Mesenchymal stem cell (in vitro differentiated cells and primary cell): ENCODE measurements at places on chromosomes 2 and 18.

DNA sequence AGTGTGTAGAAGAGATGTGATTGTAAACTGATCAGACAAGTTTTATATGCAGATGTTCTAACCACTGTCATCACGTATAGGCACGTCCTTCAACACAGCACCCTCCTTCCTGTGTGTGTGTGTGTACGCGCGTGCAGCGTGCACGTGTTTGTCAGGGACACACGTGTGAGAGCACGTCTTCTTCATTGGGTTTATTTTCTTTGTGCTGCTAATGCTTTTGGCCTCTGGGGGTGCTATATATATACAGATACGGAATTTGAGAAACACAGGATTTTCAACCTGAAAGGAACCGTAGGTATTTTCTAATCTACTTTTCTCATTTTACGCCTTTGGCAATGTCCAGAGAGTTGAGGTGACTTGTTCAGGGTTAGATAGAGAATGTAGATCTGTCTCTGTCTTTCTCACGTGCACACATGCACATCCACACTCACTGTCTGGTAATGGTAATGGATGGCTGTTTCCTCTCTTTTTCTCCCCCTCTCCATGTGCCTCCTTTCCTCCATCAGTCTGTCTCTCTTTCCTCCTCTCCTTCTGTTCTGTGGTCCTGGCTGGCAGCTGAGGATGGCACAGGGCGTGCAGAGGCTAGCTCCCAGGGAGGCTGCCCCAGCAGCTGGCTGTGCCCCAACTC lies 13.4 kb upstream of the CELF4 start:
- H3K27me3 ChIP-seq = peaks cover 8% of the 10 kb centered on the region
- H3K4me3 ChIP-seq = no peak overlapping the region
- DNase-seq = peak; percentile 8
- no peak overlapping the region for H3K27ac ChIP-seq
- H3K4me1 ChIP-seq = peaks cover 1% of the 10 kb centered on the region

DNA sequence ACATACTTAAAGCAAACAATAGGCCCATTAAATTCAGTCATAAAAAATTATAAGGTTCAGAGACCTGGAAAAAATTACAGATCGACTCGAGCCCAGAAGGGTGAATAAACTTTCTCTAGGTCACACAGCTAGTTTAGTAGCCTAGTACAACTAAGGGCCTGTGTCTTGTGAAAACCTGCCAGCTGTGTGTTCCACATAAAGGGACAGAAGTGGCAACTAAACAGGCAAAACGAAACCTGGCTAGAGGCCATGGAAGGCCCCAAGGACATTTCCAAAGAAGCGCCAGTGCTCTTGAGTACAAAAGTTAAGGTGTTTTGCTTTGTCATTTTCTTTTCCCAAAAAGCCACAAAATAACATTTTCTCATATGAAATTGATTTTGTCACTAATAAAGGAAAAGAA lies 164.9 kb downstream of the L3MBTL4 start:
- no peaks in the 10 kb centered on the region for H3K4me1 ChIP-seq
- no peak for DNase-seq
- H3K36me3 ChIP-seq = no peaks in the 10 kb centered on the region
- H3K4me3 ChIP-seq = no peak overlapping the region
- no peak overlapping the region for H3K27ac ChIP-seq
- H3K27me3 ChIP-seq = no peaks in the 10 kb centered on the region

DNA sequence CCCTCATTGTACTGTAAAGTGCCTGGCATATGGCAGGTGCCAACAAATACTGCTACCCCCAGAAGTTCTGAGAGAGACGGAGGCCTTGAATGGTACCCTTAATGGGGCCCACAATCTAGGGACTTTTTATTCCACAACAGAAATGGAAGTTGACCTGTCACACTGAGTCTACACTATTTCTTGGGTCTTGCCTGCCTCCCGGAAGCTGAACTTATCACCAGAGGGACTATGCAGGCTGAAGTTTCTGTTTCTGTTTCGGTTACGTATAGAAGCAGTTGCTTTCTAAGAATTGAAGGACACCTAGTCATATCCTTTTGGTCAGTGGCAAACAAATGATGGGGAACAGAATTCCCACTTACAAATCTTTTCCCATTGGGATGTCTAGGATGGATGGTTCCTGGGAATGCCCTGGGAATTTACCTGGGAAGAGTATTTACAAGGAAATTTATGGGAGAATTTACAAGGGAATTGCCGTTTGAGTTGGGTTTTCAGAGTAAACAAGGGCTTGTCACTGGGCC lies 74.2 kb downstream of the HS1BP3 start:
- peak; percentile 65 for DNase-seq
- peaks cover 40% of the 10 kb centered on the region for H3K4me1 ChIP-seq
- H3K36me3 ChIP-seq = no peaks in the 10 kb centered on the region

GRCh38 chr2:58516695-58517094 lies 275.6 kb upstream of the FANCL start:
- H3K4me3 ChIP-seq = no peak overlapping the region
- no peaks in the 10 kb centered on the region for H3K27me3 ChIP-seq
- DNase-seq = no peak
- no peaks in the 10 kb centered on the region for H3K4me1 ChIP-seq
- no peak overlapping the region for H3K27ac ChIP-seq

- H3K36me3 ChIP-seq = no peaks in the 10 kb centered on the region
- DNase-seq = no peak
- H3K4me1 ChIP-seq = no peaks in the 10 kb centered on the region
These were observed 366.3 kb downstream of the NYAP2 start for GRCh38 chr2:225765820-225766219.

DNA sequence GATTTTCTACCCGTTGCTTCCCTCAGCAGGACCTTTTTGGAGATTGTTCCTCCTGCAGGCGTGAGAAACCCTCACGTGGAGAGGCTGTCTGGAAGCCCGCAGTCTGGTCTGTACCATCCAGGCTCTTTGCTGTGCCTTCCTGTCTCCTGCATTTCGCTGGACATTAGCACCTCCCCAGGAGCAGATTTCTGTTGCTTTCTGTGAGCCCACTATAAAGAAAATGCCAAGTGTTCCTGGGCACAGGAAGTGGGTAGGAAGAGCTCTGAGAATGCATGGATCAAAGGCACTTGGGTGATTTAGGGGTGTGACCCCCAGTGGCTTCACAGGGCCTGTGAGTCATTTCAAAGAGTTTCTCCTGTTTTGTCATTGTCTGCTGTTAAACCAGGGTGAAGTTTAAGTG lies 27.3 kb downstream of the SPTBN1 start:
- H3K4me3 ChIP-seq = no peak overlapping the region
- peaks cover 18% of the 10 kb centered on the region for H3K4me1 ChIP-seq
- H3K27ac ChIP-seq = peak overlapping the region; percentile 72
- no peaks in the 10 kb centered on the region for H3K27me3 ChIP-seq
- H3K36me3 ChIP-seq = no peaks in the 10 kb centered on the region
- DNase-seq = peak; percentile 84

- H3K36me3 ChIP-seq = no peaks in the 10 kb centered on the region
- H3K4me1 ChIP-seq = no peaks in the 10 kb centered on the region
- DNase-seq = no peak
- H3K4me3 ChIP-seq = no peak overlapping the region
These were observed 119.1 kb downstream of the LYPD1 start for GRCh38 chr2:132550946-132551345.

DNA sequence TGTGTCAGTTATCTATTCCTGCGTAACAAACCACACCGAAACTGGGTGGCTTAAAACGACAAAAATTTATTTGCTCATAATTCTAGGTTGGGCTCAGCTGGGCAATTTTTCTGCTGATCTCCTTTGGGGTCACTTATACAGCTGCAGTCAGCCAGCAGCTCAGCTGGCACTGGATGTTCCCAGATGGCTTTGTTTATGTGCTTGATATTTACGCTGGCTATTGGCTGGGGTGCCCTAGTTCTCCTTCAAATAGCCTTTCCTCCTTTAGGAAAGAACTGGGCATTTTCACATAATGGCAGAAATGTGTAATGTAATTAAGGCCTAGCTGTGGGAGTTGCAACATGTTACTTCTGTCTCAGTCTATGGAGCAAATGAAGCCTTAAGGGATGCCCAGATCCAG lies 142.2 kb downstream of the B3GNT2 start:
- H3K36me3 ChIP-seq = no peaks in the 10 kb centered on the region
- H3K27ac ChIP-seq = no peak overlapping the region
- peaks cover 5% of the 10 kb centered on the region for H3K4me1 ChIP-seq
- H3K27me3 ChIP-seq = no peaks in the 10 kb centered on the region
- no peak for DNase-seq
- no peak overlapping the region for H3K4me3 ChIP-seq

GRCh38 chr2:17620280-17620679 lies 79.8 kb downstream of the VSNL1 start:
- H3K4me1 ChIP-seq = peaks cover 10% of the 10 kb centered on the region
- H3K36me3 ChIP-seq = no peaks in the 10 kb centered on the region
- H3K27ac ChIP-seq = no peak overlapping the region
- DNase-seq = no peak
- H3K4me3 ChIP-seq = no peak overlapping the region

GRCh38 chr2:175399326-175399725 lies 217.8 kb upstream of the ATP5MC3 start:
- no peaks in the 10 kb centered on the region for H3K4me1 ChIP-seq
- no peaks in the 10 kb centered on the region for H3K27me3 ChIP-seq
- H3K4me3 ChIP-seq = no peak overlapping the region
- H3K36me3 ChIP-seq = no peaks in the 10 kb centered on the region
- no peak overlapping the region for H3K27ac ChIP-seq

DNA sequence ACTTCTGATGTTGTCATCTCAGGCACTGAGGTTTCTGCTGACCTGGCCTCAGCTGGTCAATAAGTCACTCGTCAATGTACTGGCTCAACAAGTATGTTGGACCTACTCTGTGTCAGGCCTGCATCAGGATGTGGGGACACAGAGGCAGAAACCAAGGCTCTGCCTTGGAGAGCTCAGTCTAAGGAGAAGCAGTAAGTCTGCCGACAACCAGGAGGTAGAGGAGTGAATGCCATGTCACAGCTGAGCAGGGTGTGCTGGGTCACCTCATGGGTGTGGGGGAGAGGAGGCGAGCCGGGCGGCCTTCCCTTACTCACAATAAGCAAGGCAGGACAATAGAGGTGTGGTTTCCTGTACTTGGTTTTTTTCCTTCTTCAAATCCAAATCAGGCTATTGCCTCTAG lies 75.8 kb downstream of the COLEC12 start:
- H3K4me3 ChIP-seq = no peak overlapping the region
- H3K27ac ChIP-seq = no peak overlapping the region
- H3K27me3 ChIP-seq = no peaks in the 10 kb centered on the region

DNA sequence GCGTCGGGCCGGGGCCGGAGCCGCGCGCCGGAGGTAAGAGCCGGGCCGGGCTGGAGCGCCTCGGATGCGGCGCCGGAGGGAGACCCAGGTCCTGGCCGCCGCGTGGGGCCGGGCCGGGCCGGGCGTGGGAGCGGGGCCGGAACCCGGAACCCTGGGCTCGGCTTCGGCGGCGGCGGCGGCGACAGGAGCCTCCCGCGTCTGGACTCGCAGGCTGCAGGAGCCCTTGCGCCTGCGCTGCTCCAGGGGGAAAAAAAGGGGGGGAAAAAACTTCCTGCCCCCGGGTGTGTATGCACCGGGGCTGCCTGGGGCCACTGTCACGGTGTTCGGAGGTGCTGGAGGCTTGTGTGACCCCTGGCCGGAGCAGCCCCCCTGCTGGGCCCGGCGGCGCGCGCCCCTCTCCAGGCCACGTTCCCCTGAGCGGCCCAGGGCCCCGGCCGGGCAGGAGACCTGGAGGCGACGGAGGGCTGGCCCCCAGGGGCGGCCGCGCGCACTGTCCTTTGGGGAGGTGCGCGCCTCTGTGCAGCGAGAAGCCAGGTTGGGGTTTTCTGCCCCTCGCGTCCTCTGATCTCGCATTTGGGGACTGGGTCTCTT lies 864 bp downstream of the KLHL29 start:
- no peaks in the 10 kb centered on the region for H3K27me3 ChIP-seq
- no peaks in the 10 kb centered on the region for H3K36me3 ChIP-seq
- peaks cover 16% of the 10 kb centered on the region for H3K4me1 ChIP-seq

DNA sequence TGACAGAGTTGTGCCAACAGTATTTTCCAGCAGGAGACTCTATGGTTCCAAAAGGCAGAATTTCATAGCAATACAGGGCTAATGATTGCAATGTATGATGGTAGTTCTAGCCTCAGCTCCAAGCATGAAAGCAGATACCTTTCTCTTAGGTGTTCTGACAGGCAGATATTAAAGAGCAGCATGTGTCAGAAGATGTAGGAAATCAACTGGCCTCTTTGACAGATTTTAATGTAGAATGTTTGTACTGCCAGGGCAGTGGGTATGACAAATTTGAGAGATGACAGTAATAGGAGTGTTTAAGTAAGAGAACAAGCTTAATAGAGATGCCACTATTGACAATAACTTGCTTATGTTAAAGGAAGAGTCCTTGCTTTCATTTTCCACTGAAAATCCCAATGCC lies 21.5 kb upstream of the VWC2L start:
- no peak overlapping the region for H3K27ac ChIP-seq
- H3K4me1 ChIP-seq = no peaks in the 10 kb centered on the region
- no peak for DNase-seq

GRCh38 chr2:60337142-60337497 lies 216.3 kb downstream of the BCL11A start:
- no peak overlapping the region for H3K4me3 ChIP-seq
- no peaks in the 10 kb centered on the region for H3K4me1 ChIP-seq
- H3K27ac ChIP-seq = no peak overlapping the region
- DNase-seq = no peak

DNA sequence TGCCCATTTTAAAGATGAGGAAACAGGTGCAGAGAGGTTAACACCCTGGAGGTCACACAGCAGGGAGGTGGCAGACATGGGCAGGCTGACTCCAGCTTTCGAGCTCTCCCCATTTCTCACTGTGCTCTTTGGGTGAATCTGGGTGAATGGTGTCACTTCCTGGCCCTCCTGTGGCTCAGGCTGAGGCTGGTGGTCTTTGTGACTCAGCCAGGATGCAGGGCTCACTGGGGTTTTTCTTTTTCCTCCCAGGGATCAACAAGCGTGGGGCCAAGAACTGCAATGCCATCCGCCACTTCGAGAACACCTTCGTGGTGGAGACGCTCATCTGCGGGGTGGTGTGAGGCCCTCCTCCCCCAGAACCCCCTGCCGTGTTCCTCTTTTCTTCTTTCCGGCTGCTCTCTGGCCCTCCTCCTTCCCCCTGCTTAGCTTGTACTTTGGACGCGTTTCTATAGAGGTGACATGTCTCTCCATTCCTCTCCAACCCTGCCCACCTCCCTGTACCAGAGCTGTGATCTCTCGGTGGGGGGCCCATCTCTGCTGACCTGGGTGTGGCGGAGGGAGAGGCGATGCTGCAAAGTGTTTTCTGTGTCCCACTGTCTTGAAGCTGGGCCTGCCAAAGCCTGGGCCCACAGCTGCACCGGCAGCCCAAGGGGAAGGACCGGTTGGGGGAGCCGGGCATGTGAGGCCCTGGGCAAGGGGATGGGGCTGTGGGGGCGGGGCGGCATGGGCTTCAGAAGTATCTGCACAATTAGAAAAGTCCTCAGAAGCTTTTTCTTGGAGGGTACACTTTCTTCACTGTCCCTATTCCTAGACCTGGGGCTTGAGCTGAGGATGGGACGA lies 13.2 kb downstream of the ITM2C start:
- no peak for DNase-seq
- H3K4me3 ChIP-seq = no peak overlapping the region
- no peaks in the 10 kb centered on the region for H3K27me3 ChIP-seq
- H3K36me3 ChIP-seq = peaks cover 76% of the 10 kb centered on the region
